ENCODE measurements at places on chromosomes 16 and 17.

DNA sequence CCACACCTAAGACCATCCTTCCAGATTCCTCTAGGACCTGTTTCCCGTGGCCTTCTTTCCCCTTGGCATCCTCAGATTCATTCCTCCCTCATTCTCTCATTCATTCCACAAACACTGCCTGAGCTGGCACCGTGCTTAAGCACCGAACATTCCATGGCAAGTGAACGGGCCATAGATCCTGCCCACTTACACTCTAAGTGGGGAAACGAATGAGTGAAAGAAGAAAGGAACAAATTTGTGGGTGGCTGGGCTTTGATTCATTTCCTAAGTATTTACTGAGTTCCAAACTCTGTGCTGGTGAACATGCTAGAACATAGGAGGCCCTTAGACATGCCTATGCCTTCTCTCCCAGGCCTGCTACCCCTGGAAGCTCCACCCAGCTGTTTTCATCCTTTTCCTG lies 30.0 kb downstream of the SRCIN1 start:
- DNase-seq = no peak

DNA sequence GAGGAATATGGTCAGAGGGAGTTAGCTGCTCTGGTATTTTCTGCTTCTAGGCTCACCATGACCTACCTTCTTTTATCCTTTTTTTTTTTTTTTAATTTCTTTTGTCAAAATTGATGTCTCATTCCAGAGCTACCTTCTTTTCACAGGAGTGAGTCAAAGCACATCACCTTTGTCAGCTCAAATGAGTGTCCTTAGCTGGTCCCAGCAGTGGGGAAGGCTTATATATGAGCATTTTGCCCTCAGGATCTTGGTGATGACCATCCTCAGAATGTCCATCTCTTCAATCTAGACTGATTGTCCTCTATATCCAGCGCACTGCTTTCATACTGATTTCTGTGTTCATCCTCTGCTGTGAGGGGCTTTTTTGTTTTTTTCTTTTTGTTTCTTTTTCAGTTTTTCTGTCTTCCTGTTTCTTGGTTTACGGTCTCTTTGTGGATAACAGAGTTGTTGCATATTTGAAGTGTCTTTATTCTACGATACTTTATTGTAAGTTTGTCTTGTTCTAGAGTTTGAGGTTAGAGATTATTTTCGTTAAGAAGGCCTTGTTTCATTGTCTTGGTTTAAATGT lies 24.9 kb downstream of the CBFB start:
- no peak for DNase-seq

GRCh38 chr17:43134774-43135453 lies 9.8 kb upstream of the BRCA1 start:
- DNase-seq = no peak

- no peak for DNase-seq
Observed at GRCh38 chr16:86362155-86362849, 148.0 kb upstream of the FOXF1 start.

DNA sequence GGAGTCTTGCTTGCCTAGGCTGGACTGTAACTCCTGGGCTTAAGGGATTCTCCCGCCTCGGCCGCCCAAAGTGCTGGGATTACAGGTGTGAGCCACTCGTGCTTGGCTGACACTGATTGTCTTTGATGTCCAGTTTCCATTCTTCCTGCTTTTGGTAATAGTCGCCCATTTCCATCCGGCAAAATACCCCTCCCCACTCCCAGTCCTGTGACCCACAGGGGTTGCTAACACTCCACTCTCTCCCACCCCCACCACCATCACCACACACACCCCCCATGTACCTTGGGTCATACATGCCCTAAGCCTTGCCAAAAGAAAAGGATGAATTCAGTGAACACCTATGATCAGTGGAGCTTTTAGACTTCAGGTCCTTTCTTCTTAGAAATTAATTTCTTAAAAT lies 52.8 kb upstream of the MYH10 start:
- DNase-seq = no peak

DNA sequence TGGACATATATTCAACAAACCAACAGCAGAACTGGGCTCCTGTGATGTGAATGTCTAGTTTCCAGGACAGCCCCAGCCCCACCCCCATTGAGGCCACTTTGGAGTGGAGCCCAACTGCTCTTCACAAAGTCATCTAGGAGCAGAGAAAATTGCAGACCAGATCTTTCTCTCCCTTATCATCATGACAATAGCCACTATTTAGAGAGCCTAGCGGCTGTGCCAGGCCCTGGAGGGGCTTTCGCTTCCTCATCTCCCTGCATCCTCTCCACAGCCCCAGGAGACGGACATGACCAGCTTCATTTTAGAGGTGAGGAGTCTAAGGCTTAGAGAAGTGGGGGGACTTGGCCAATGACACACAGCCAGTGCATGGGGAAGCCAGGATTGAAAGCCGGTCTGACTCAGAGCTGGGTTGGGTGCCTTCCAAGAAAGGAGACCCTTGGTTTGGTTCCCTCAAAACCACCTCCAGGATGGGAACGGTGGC lies 1.4 kb downstream of the PRSS8 start:
- no peak for DNase-seq

GRCh38 chr17:15262291-15263205 lies 2.6 kb downstream of the PMP22 start:
- DNase-seq = peak; percentile 86

GRCh38 chr16:23453338-23454052 lies 506 bp upstream of the COG7 start:
- no peak for DNase-seq

DNA sequence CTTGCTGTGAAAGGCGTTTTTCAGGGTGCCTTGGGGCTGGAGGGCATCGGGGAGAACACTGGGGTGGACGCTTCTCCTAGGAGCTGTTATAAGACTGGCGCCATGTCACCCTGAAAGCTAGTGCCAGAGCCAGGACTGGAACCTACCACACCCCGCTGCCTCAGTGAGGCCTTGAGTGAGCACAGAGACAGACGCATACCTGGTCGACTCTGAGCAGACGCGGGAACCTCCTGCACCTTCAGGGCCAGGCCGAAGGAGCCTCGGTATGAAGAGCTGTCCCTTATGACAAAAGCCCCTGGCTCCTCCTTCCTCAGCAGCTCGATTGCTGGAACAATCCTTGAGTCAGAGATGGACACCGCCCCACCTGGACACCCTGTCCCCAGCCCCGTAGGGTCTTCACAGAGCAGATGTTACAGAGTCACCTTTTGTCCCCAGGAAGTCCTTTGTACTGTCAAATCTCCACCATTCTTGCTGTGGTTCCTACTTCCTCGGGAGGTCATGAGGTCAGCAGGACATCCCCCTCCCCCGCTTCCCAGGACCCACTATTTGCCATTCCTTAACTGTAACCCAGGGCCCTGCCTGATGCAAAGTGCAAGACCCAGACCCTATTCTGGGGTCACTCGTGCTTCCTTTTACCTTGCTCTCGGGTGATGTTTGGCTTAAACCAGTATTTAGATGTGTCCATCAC lies 17.0 kb downstream of the TNS4 start:
- DNase-seq = no peak

All from fibroblast of skin of abdomen (primary cell).